NCI-H510A treated with DMSO at 0.1 percent for 48 hours (cell line): ENCODE measurements at places on chromosomes 2 and 18.

DNA sequence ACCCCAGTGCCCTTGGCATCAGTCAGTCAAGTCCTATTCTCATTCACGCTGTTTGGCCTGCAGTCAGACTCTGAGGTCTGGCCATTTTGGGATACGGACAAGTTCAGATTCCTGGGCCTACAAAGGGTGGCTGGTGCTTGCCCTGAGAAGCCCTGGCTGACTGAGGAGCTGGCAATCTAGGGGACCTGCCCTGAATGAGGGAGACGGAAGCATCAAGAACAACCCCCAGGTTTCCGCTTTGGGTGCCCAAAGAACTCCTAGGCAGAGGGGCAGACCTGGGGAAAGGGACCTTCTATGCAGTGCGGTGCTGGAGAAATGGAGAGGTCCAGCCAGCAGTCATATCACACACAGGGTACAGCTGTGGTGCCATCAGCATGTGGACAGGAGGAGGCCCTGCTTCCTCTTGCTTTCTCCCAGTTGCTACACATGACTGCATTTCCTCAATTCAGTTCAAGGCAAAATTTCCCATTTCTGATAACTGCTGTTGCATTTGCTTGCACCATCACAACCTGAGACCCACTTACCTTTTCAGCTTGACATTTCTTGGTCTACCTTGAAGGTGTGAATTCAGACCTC lies 70.9 kb upstream of the LGALSL start:
- no peak for DNase-seq

GRCh38 chr2:209694748-209695147 lies 76.9 kb upstream of the UNC80 start:
- no peak for DNase-seq

GRCh38 chr2:163838890-163839289 lies 103.1 kb upstream of the FIGN start:
- DNase-seq = no peak

DNA sequence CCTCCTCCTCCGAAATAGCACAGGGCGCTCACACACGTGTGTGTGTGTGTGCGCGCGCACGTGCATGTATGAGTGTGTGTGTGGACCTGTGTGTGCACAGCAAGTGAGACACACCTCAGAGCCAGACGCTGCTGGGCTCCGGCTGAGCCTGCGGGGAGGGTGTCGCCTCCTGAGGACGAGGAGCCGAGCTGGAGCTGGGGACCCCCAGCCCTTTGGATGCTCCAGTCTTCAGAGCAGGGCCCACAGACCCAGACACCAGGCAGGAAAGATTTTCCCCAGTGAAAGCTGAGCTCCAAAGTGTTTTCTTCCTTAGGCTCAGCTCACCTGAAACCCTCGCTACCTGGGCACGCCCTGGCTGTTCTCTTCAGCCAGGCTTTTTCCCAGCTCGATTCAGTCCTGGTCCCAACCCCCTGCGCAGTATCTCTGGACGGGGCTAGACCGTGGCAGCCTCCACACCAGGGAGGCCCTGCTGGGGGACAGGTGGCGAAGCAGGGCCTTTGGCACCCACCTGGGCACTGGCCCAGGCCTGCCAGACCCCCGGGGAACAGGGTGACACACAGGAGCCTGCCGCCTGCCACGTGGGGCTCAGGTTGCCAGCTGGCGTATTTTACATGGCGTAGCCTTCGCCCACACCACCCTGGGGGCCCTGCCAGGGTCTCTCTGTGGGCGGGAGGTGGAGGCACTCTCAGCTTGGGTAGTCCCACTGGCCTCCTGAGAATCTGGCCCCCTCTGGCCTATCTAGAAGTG lies 36.2 kb downstream of the PDIA6 start:
- no peak for DNase-seq

DNA sequence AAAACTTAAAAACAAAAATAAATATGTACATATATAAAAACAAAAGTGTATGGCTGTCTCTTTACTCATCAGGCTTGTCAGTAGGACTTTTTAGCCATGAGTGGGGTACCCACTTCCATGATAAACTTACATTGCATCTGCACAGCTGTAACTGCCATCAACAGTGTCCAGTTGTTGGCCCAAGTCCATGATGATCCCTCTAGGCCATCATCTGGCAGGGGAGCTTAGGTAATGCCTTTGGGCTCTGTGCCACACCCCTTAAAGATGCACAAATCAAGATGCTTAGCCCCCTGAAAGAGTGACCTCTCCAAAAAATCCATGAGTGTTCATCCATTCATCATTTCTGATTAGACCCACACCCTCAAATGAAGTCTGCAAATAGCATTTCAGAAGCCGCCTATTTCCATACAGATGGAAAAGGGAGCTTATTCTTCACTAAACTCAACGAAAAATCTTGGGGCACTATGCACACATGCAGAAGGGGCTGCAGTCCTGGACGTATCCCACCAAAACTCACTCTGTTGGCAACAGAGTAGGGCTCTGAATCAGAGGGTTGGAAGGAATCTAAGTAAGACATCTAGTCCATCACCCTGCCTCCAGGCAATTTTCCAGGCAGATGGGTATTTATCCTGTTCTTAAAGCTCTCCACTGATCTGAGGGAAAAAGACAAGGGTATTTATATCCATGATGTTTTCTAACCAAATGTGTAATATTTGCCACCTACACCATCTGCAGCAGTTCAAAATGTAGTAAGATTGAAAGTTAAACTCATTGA lies 691.0 kb downstream of the ZEB2 start:
- DNase-seq = no peak

DNA sequence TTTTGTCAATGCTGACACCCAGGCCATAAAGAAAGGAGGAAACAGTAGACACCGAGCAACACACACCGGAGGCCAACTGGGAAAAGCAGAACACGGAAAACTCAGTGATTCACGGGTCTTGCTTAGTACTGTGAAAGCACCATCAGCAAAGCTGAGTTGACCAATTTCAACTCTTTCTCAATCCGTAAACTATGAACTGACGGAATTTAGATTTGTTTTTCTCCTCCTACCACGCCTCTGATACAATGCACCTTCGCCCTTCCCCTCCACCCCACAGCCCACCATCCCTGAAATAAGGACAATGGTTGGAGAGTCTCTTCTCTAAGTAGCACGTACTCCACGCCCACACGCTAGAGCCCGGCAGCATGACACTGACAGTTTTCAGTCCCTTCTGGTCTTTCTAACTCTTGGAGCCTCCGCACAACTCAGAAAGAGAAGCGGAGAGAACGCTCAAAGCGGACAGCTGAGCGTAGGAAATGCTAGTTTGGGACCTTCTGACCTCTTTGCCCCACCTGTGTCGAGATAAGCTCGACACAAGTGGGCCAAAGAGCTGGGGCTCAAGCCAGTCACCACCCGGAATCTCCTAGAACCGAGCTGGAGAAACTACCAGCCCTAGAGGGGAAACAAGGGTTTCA lies 669 bp downstream of the LNPK start:
- DNase-seq = peak; percentile 62

GRCh38 chr2:24509425-24509824 lies 18.4 kb downstream of the NCOA1 start:
- DNase-seq = no peak

DNA sequence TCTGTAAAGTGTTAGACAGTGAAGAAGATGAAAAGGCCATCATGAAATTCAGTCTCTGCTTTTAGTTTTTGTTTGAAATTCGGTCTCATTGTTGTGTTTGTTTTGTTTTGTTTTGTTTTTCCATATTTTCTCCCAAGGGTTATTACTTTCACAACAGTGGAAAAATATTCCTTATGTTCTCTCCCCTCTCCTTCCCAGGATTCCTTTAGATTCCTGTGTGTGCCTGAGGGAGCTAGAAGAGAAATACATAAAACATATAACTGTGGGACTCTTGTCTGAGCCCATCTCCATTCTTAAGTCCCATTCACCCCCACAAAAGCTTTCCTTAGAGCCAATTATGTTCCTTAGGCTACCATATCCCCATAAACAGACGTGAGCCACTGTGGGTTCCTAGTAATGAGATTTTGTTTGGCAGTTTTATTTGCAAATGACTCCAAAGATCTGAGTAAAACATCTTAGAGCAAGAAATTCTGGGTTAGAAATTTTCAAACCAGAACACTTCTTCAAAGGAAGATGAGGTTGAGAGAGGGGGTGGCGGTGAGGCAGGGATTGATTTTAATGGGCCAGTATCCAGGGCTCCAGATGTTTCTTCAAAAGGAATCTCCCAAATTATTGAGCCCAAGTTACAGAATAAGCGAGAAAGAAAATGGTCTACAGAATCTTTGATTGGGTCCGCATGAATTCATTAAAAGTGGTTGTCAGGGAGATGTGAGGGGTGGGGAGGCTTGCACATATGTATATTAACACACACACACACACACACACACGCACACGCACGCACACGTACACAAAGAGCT lies 157.8 kb upstream of the TNP1 start:
- DNase-seq = no peak

GRCh38 chr2:204258890-204259289 lies 286.4 kb upstream of the PARD3B start:
- DNase-seq = no peak

DNA sequence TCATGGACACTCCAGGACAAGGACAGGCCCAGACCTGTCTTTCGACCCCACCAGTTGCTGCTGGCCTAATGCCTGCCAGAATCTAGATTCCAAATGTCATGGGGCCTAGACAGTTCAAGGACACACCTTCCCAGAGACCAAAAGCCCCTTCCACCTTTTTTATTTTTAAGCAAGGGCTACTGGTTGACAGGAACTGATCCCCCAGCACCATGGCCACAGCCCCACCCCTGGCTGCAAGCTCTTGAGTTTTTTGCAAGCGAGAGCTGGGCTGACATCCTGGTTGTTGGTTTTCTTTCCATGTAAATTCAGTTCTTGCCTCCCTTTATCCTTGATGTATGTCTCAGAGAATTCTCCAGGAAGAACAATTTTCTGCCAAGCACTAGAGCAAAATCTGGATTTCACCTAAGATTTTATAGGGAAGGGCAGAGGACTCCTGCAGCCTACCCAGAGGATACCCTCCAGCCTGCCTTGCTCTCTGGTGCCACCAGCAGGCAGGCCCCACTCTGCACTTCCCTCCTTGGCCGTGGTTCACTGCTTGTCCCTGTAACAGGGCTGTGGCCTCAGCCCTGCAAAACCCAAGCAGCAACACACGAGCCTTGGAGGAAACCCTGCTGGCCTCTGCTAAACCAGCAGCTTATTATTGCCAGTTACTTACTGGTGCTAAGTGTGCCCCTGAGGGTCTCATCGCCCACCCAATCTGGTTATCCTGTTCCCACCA lies 97.7 kb downstream of the TWIST2 start:
- DNase-seq = no peak

GRCh38 chr2:218285604-218286003 lies 6.7 kb downstream of the TMBIM1 start:
- no peak for DNase-seq

DNA sequence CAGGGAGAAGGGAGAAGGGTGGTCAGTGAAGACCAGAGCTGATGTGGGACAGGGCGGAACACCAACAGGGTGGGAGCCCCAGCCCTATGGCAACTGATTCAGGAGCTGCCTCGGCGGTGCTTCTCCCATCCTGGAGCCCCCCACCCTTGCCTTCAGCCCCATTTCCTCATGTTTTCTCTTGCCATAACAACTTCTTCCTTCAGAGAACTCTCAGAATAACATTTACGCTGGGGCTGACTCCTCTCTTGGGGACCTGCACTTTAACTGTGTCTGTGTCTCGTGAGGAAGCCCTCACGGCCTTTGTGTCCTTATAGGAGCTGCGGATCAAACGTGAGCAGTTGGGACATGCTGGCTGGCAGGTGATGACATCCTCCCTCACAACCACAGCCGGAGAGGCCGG lies 116.4 kb upstream of the SNTG2 start:
- no peak for DNase-seq
